ENCODE measurements at places on chromosomes 5 and 9.
A peak's percentile ranks its signal among the peaks of the same experiment; 100 is the strongest.

DNA sequence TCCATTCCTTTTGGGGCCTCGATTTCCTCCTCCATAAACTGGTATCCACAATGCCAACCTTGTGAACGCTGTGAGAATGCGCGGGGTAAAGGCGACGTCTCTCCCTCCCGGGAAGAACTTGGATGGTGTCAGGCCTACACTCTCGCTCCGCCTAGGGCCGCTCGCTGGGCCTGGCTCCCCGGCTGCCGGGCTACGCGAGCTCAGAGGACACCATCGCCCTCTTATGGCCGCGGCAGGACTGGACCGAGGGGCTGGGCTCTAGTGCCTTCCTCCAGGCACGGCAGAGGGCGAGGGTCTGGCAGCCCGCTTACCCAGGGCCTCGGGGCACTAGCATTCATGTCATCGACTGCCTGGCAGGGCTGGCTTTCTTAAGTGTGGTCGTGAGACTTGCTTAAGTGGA, 1.3 kb upstream of the EXOSC2 start:
- DNase-seq = no peak

DNA sequence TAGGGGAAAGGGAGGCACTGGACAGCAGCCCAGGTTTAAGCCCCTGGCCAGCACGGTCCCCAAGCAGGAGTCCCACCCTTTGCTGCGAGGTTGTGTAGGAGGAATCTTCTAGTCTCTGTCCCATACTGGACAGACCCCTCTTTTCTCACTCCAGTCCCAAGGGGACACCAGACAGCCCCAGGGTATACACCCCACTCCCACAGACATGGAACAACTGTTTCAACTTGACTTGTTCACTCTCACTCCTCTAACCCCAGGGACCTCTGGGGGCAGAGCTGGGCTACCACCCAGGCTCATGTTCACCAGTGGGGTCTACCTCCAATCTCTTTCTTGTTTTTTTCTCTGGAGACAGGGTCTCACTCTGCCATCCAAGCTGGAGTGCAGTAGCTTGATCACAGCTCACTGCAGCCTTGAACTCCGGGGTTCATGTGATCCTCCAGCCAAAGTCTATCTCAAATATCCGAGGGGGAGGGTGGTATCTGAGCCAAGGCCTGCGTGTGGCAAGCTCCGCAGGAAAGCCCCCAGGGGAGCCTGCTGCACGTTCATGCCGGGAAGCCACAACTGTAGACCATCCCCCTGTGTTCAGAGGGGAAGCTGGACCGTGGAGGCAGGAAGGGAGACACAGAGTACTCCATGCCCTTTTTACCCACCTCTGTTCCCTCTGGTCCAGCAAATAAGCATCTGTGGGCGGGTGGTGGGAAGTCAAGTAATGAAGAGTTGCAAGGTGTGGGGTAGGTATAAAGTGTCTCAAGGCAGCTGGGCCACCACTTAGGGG, 1.8 kb downstream of the PTGES2 start:
- DNase-seq = no peak

DNA sequence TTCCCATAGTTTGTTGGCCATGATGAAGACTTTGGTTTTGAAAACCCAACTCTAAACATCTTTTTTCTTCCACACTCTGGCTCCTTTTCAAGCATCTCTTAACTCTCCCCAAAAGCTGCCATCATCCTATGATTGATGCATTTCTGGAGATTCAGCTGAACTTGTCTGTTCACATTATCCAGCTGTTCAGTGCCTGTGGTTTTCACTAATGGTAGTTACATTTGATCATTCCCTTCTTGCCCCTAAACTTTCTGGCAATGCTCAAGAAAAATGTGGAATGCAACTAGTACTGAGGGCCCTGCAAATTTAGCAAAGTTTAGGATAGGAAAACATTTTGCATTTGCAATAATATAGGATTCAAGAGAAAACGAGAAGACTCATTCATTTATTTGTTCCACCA, 267.5 kb downstream of the ENC1 start:
- no peak for DNase-seq

DNA sequence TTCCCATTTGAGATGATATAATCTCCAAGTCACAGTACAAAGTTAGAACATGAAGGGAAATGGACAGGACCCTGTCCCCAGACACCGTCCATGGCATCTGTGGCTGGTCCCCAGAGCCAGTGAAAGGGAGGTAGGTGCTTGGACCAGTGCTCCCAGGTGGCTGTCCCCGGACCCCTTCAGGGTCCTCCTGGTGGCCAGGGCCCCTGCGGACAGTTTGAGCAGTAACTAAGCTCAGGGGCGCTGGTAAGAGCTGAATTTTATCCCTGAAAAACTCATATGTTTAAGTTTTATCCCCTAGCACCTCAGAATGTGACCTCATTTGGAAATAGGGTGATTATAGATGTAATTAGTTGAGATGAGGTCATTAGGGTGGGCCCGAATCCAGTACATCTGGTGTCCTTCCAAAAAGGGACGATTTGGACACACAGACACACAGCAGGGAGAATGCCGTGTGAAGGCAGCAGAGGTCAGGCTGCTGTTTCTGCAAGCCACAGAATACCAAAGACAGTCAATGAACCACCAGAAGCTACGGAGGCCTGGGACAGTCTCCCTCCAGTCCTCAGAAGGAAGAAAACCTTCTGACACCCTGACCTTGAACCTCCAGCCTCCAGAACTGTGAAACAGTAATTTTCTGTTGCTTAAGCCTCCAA, 185.0 kb downstream of the ATPSCKMT start:
- DNase-seq = no peak

- DNase-seq = no peak
Observed at GRCh38 chr9:4139196-4139595, 160.7 kb downstream of the GLIS3 start.

DNA sequence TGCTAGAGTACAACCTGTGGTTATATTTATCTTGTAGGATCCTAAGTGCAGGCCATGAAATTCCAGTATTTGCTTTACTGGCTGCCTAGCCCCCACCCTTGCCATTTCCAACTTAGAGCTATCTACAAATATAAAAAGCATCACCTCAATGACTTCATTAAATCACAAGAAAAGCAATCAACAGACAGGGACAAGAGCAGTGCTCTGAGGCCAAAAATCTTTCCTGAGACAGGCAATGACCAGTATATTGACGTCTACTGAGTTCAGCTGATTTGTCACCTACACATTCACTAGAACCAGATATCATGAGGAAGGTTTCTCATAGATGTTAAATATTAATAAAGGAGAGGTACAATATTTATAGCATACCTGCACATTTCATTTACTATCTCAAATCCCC, 38.4 kb upstream of the CTNNAL1 start:
- DNase-seq = no peak

DNA sequence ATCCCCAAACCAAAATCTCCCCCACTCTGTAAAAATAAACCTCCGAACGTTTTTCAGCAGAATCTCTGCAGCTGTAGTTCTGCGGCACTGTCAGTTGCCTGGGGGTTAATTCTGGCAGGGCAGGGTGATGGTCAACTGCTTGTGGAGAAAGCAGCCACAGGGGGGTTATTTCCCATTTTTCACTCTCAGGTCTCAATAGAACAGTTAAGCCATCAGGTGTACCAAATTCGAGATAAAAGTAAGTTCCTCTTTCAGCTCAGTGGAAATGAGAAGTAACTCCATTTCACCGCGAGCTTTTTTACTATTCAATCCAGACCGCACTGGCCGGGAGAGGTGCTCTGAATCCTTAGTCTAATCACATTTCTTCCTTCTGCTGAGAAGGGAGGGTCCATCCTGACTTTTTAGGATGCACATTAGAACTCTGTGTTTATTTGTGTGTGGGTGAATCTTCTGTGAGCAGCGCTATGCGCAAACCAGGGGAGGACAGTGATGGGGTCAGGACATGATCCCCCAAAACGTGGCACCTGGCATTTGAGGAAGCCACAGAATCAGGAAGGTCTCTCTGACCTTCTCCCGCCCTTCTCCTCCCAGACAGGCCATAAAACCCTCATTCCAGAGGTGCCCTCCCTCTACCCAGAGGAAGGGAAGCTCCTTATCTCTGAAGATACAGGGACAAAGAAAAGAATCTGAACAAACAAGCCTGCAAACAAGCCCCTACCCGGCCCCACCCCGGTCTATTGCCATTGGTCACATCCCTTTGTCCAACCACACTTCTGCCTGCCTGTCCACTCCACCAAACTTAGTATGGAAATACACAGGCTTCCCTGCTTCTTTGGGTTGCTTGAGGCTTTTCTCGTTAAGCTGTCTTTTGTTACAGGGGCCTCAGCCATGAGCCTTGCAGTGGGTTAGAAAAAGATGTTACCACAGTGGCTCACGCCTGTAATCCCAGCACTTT, 229.0 kb downstream of the ROR2 start:
- no peak for DNase-seq

DNA sequence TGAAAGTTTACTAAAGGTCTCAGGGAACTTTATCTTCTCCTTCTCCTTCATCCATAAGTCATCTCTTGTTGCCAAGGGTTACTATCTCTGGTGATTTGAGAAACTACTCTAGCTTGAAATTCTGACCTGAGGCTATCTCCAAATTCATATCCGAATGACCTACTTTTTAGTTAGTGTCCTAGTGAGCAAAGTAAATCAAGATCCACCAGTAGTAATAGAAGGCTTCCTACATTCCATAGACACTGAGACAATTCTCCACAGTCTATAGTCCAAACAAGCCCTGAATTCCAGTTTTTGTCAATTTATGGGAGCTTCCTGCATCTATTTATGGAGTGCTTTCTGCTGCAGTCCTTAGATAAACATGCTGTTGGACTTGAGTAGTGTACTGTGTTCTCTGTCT, 5.0 kb downstream of the IL7R start:
- no peak for DNase-seq

GRCh38 chr5:127184851-127185250, 105.7 kb upstream of the MEGF10 start:
- no peak for DNase-seq

DNA sequence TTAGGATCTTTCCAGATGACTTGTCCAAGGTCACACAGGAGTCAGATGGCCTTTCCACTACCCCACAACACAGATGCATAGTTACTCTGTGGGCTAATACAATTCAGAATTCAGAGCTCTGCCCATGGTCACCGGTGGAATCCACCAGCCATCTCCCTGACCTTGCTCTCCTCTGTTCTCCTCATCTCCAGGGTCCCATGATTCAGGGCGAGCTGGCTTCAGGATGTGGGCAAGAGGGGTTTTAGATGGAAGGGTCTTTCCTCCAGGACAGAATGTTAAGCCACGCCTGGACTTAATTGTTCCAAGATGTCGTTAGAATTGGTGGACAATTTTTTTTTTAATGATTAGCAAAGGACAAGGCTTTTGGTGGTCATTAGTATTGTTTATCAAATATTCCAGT, 81.7 kb upstream of the LARP1 start:
- DNase-seq = no peak

DNA sequence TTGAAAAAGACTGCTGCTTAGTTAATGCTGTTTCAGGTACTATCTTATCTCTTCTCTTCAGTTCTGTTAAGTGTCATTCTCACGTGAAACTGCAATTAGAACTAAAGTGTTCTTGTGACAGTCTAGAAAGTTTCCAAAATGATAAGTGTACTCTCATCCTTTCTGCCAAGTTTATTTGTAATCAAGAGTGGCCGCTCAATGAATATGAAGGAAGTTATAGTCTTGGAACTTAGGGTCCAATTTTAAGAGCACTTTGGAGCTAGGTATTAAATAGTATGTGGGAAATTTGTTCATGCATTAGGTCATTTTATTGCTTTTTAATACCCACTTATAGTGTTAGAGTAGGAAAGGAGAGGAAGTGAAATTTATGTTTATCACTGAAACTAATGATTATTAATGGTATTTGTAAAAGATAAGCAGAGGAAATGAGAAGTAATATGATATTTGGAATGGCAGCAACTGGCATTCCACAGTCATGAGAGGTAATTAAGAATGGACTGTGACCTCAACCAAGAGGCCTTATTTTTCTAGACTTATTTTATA, 20.4 kb downstream of the XRCC4 start:
- DNase-seq = peak; percentile 20

DNA sequence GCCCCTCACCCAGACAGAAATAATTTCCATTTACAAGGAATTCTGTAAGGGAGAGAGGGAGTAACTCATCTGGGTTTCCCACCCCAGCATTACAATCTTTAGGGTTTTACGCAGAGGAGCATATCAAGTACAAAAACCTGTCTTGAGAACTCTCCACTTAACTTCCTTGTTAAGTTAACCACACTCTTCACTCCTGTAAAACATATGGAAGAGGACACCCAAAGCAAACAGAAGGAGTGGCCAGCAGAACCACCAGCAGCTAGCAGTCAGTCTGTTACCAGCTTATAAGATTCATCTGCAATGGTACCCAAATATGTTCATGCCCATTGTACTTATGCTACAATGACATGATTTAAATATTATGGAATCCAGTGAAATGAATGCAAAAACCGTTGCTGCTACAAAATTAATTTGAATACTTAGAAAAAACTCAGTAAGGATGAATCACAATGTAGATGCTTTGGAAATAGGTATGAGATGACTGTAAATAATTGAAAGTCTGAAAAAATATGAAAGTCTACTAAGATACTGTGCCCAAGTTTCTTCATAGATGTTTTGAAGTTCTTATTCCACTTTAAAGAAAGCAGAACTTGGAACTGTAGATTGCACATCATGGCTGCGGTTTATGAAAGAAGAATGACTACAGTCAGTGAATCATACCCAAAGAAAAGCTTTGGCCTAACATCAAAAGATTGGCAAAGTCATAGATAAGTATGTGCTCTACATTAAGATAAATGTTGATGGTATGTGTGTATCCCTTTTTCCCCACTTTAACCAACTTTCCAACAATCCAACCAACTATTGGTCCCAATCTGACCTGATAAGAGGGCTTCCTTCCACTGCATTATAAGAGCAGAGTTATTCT, 233.6 kb downstream of the ACTL7B start:
- no peak for DNase-seq

DNA sequence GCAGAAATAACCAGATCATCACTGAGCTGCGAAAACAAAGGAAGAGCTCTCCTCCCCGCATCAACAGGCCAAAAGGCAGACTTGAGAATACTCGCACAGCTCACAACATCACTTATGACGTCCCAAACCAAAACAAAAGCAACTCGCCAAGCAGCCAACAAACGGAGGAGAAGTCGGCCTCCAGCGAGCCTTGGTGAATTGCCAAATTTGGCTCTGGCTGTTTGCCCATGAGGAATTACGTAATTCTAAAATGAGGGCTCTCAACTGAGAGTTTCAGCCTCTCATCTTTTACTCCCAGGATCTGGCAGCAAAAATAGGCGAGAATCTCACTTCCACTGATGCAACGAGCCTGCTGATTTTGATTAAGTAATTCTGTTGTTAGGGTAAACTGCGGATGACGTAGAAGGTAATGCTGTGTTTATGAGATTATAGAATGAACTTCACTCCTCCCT, 51.7 kb upstream of the SEMA6A start:
- DNase-seq = peak; percentile 65

DNA sequence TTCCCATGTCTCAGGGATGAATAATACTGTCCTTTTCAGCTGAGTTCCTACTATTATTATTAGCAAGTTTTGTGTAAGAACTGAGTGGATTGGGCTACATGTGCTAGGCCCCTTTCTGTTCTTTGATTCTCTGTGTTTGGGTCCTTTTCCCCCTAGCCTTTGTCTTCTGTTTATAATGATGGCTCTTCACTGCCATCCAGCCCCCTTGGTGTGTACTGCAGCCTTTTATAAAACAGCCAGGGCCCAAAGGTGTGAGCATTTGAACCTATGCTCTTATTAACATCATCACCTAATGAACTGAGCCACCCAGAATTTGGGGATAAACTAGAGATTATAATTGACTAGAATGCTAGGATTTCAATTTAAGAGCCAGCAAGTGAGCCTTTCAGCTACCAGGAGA, 52.6 kb downstream of the PLAC8L1 start:
- no peak for DNase-seq

- no peak for DNase-seq
Observed at GRCh38 chr9:69086312-69086711, 50.8 kb downstream of the FXN start.

Measured in renal pelvis (tissue), 12 donors.